Suppressor macrophage treated with lipopolysaccharide for 1 hour (primary cell): ENCODE measurements at places on chromosomes 16 and 17.
A peak's percentile ranks its signal among the peaks of the same experiment; 100 is the strongest.

GRCh38 chr16:68460067-68460466 is 11.8 kb upstream of the SMPD3 start:
- no peak for DNase-seq

GRCh38 chr17:14510136-14510535 is 209.3 kb downstream of the HS3ST3B1 start:
- DNase-seq = no peak

GRCh38 chr17:35931794-35932425 is 1.3 kb upstream of the RDM1 start:
- DNase-seq = no peak

GRCh38 chr17:33086041-33086440 is 94.4 kb downstream of the SPACA3 start:
- DNase-seq = no peak

DNA sequence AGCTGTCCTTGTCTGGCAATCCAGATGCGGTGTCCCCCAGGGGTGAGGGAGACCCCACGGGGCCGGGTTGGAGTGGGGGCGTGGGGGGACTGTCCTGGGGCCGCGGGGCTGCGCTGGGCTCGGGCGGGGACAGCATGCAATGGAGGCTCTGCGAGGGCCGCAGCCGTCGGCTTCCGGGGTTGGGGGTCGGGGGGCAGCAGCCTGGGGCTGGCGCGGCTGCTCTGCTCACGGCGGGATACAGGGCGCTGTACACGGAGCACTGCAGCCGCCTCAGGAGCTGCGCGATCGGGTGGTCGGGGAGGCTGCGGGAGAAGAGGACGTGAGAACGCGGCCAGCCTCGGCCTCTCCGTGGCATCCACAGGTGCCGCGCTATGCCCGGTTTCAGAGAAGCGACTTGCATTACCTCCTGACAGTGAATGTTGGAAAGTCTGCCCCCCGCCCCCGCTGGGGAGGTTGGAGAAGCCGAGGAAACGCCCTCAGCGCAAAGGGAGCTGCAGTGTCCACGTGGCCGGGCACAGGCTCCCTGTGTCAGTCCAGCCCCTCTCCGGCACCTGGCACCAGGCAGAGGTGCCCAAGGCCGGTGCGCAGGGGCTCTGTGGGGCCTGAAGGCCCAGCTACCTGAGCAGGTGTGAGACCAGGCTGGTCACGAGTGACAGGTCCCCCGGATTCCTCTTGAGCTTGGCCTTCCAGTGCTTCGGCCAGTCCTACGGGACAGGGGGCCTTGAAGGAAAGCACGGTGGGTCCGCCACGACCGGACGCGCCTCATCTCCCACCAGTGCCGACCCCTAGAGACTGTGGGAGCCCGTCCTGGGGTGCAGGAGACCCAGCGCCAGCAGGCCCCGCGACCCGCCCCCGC is 9.4 kb upstream of the SPATA2L start:
- no peak for DNase-seq

GRCh38 chr17:36877771-36878170 is 59.5 kb upstream of the LHX1 start:
- peak; percentile 73 for DNase-seq

DNA sequence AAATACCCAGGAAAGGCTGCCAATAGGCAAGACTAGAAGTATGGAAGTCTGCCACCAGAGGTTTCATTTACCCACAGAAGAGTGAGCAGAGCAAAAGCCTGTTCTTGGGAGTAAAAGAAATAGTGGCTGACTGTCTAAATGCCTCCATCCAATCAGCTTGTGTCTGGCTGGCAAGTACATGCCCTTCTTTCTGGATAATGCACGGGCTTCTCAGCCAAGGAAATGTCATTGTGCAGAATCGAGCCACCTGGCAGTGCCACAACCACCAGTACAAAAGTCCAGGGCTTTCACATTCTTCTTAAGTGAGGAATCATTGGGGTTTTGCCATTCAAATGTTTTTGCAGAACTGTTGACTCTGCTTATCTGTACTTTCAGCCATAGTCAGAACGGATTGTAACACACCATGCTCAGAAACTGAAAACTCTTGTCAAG is 10.1 kb upstream of the ERCC4 start:
- DNase-seq = no peak

GRCh38 chr16:88642881-88643643 is 4.7 kb downstream of the IL17C start:
- no peak for DNase-seq

DNA sequence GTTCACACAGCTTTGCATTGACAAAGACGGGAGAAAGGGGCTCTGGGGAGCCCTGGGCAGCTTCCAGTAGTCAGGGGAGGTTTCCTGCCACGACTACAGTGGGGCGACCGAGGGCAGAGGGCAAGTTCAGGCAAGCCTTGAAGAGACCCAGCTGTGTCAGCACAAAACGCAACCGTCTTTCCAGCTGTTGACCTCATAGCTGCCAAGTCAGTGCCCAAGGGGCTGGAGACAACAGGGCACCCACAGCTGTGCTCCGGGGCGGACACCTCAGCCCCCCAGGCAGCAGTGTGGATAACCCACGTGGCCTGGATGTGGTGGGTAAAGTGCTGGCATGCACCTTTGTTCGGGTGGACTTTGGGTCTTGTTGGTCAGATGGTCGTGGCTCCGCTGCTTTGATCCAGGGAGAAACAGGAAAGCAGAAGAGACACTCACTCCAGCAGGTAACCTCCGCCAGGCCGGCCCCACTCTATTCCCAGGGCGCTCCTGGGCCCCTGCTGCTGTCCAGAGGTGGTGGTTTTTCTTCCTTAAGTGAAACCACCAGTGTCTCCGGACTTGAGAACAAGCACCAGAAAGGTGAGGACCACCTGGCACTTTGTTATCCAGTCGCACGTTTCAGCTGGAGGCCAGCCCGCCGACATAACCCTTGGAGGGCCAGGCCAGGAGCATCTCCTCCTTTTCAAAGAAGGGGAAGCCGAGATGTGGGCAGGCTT is 17.6 kb upstream of the CBX2 start:
- DNase-seq = no peak

GRCh38 chr16:3095869-3096268 is 3.2 kb downstream of the ZSCAN10 start:
- peak; percentile 94 for DNase-seq

DNA sequence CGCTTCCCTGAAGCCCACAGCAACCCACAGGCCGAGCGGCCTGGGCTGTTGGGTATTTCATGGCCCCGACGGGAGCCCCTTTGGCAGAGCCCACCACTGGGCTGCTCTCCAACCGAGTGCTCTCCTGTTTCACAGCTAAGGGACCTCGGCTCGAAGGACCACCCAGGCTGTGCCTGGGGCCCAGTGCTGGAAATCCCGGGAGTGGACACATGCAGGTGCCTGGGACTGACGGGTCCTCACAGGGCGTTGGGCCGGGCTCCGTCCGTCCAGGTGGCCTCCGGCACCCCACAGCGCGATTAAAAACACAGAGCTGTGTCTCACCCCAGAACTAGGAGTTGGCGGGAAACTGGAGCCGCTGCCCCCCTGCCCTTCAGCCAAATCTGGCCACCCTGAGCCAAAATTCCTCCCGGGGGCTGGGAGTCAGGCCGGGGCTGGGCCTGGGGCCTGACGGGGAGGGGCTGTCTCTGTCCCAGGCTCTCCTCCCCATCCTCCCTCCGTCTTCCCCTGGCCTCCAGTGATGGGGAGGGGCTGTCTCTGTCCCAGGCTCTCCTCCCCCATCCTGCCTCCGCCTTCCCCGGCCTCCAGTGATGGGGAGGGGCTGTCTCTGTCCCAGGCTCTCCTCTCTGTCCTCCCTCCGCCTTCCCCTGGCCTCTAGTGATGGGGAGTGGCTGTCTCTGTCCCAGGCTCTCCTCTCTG is 14.1 kb downstream of the UTS2R start:
- no peak for DNase-seq

GRCh38 chr17:40290629-40291280 is 3.1 kb downstream of the CDC6 start:
- DNase-seq = peak; percentile 79

- DNase-seq = no peak
Observed at GRCh38 chr17:38509772-38510420, 81.6 kb downstream of the ARHGAP23 start.

GRCh38 chr16:30797670-30798309 is 10.8 kb upstream of the ZNF629 start:
- no peak for DNase-seq

DNA sequence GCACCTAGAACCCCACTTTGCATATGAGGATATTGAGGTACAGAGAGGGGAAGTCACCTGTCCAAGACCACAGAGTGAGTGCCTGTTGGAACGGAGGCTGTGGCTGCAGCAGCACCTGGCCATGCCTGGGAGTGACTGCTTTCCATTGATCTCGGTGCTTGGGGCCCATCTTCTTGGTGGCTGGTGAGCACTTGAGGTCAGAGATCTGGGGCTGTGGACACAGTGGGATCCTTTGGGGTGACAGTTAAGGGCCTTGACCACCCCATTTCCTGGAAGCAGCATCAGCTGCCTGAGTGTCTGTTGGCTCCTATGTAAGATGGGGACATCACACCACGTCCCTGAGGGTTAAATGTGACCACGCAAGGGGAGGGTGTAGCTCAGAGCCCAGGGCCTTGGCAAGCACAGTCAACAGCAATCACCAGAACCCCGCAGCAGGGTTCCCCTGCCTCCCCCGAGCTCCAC is 111.7 kb downstream of the IRF8 start:
- no peak for DNase-seq

DNA sequence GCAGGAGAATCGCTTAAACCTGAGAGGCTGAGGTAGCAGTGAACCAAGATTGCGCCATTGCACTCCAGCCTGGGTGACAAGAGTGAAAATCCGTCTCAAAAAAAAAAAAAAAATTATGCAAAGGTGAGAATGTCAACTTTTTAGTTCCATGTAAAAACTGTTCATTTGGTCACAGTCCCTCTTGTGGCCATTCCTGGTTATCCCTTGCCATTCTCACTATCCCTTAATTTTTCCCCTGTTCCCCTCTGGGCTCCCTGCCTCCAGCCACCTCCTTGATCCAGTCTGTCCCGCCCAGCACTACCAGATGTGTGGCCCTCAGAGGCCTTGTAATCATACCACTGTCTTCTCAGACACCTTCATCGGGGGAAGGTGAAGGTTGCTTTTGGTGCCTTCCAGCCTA is 23.4 kb downstream of the DCAF7 start:
- no peak for DNase-seq

GRCh38 chr17:13490906-13491482 is 110.7 kb downstream of the HS3ST3A1 start:
- DNase-seq = no peak

GRCh38 chr17:28225867-28226266 is 93.1 kb upstream of the TMEM97 start:
- DNase-seq = no peak

DNA sequence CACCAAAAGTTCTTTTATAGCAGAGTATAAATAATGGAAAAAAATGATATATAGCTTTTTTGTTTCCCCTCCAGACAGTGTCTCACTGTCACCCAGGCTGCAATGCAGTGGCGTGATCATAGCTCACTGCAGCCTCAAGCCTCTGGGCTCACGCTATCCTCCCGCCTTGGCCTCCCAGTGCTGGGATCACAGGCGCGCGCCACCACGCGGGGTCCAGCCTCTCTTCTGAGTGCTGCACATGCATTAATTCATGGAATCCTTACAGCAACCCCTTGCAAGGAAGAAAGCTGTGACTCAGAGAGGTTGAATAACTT is 18.0 kb upstream of the ZNF629 start:
- no peak for DNase-seq
